ENCODE measurements at places on chromosomes 6 and 20.

DNA sequence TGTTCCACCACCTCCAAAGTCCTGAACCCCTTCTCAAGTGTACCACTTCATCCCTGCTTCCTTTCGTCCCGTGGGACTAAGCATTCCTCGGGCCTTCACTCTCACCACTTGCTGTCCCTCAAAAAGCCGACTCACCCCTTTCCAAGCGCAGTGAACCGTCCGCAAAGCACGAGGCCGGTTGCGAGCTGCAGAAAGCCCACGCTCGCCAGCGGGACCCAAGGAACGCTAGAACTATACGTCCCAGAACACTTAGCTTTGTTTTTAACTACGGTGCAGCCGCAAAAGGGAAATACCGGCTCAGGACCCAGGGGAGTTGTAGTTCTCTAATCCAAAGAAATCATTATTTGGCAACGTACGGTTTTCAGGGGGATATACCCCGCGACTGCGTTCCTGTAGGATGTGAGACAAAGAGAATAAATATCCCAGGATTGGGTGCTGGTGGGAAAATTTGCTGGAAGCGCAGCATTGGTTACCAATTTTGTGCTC lies 416 bp upstream of the POLR1H start:
- DNase-seq = no peak

- DNase-seq = peak; percentile 74
These were observed 2.4 kb upstream of the MCM3 start for GRCh38 chr6:52286798-52287432.

DNA sequence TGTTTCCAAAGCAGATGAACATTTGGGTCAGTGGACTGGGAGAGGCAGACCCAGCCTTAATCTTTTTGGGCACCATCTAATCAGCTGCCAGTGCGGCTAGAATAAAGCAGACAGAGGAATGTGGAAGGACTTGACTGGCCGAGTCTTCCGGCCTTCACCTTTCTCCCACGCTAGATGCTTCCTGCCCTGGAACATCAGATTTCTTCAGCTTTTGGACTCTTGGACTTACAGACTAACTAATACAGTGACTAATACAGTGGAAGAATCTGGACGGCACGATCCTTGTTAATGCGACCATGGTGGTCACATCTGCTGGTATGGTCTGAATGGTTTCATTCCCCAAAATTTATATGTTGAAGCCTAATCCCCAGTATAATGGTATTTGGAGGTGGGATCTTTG lies 122.6 kb upstream of the NXT1 start:
- no peak for DNase-seq

DNA sequence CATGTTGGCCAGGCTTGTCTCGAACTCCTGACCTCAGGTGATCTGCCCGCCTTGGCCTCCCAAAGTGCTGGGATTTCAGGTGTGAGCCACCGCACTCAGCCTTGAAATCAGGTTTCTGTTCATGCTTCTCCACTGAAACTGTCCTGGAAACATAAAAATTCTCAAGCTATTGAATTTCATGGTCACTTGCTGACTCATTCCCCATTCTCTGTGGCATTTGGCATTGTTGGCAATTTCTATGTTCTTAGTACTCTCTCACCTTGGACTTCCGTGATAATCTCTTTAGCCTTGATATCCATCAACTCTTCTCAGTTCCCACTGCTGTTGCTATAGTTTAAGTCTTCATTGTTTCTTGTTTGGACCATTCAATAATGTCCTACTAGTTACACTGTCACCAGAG lies 6.2 kb downstream of the SEL1L2 start:
- DNase-seq = no peak

Measured in CD4-positive, CD25-positive, alpha-beta regulatory T cell (primary cell).